ENCODE measurements at places on chromosomes 4 and X.

DNA sequence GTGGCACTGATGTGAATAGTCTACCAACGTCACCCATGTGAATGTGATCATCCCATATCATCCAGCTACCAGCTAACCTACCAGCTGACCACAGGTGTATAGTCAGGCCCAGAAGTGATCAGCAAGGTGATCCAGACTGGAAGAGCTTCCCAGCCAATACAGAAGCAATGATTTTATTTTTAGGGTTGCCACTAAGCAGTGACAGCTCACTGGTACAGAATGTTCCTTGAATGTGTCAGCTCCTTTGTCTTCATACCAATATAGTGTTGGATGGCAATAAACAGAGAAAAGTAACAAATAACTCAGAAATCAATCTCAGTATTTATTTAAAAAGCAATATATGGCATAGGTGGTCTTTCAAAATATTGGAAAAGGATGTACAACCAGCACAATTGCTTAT is 361.8 kb upstream of the CPEB2 start:
- DNase-seq = no peak

DNA sequence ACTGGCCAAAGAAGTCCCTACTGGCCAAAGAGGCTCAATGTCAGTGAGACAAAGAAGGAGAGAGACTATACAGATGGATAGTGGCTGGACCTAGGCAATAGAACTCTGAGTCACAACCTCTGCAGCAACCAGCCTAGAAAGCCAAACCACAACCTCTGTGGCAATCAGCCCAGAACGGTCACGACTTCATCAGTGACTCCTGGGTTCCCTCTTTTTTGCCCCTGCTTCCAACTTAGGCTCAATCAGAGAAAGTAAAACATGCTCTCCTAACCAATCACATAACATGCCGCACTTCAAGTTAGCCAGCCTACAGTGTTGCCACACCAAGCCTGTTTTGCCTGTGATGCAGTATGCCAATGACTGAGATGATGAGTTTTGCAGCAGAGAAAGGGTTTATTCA is 203.4 kb downstream of the ANAPC10 start:
- DNase-seq = peak; percentile 87

GRCh38 chrX:49992853-49993252 is 70.5 kb downstream of the CLCN5 start:
- DNase-seq = peak; percentile 21

GRCh38 chr4:156790866-156791265 is 180.7 kb downstream of the PDGFC start:
- DNase-seq = peak; percentile 78

DNA sequence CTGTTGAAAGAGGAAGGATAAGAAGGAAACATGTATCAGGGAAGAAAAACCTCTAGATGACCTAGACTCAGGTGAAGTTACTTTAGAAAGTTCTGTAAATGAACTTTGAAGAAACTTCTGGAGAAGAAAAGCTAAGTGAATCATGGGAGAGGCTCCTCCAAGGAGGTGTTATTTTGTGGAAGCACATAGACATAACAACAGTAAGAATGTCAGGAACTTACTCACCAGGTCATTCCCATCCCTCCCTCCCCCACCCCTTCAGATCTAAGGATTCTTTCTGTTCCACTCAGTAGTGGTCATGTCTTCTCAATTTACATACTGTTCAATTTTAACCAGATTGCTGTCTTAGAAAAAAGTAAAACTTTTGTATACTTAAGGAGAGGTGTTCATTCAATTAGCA is 310.5 kb upstream of the DDX53 start:
- peak; percentile 10 for DNase-seq

DNA sequence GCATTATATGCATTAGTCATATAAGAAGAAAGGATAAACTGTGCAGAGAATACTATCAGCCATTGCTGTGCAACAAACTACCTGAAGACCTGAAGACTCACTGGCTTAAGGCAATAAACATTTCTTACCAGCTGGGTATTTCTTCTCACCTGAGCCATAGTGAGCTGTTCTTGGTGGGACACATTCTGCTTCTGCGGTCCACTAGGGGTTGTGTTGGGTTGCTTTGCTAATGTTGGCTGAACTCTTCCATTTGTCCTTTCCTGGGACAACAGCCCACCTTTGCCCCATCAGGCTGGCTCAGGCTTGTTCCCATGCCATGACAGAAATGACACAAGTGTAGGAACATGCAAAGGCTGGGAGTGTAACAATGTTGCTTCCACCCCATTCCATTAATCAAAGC is 388.6 kb downstream of the PCDH7 start:
- DNase-seq = no peak

GRCh38 chr4:101101072-101101471 is 246.3 kb downstream of the PPP3CA start:
- no peak for DNase-seq

GRCh38 chr4:89110541-89110985 is 770 bp upstream of the TIGD2 start:
- DNase-seq = no peak

- DNase-seq = no peak
These were observed 56.0 kb upstream of the RELL1 start for GRCh38 chr4:37742149-37742548.

- no peak for DNase-seq
These were observed 595.0 kb downstream of the ACTRT1 start for GRCh38 chrX:127457161-127457560.

DNA sequence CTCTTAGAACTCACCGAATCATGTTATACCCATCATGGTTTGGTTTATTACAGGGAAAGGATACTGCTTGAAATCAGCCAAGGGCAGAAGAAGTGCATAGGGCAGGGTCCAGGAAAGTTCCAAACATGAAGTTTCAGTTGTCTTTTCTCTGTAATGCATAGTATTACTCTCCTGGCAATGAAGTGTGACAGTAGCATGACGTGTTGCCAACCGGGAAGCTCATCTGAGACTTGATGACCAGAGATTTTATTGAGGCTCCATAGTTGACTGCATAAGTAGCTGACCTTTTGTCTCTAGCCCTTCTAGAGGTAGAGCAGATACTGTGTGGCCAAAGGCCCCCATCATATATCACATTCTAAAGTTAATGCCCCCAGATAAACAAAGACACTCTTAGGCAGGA is 72.1 kb downstream of the BEND4 start:
- no peak for DNase-seq

- DNase-seq = peak; percentile 44
These were observed 36.4 kb downstream of the QDPR start for GRCh38 chr4:17475481-17475880.

DNA sequence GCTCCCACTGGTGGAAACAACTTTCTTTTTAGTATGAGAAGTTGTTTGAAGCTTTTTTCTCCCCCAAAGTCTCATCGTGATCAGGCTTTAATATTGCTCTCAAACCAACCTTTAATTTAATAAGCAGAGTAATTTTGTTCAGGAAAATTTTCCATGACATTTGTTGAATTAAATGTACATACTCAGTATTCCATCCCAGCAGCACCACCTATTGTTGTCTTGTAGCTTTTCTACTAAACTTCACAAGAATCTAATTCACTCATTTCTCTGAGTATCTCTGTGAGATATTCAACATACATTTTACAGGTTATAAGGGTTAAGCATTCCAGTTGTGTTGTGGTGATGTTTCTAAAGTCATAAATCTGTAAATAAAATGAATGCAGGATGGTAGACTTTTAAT is 218.3 kb upstream of the HAND2 start:
- DNase-seq = peak; percentile 56

- peak; percentile 71 for DNase-seq
These were observed 278.1 kb upstream of the ARSJ start for GRCh38 chr4:114257501-114257900.

DNA sequence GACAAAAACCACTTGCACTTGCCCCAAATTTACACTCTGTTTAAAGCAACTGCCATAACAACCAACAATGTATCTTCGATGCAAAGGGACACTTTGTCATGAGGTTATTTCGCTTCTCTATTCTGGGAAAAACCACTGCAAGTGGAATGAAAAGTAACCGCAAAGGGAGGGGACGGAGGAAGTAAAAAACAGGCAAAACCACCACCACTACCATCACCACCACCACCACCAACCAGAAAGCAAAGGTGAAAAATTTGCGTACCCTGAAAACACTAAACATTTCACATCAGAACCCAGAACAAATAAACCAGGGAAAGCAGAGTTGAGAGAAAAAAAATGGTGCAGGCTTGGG is 1.2 kb upstream of the N4BP2 start:
- no peak for DNase-seq

DNA sequence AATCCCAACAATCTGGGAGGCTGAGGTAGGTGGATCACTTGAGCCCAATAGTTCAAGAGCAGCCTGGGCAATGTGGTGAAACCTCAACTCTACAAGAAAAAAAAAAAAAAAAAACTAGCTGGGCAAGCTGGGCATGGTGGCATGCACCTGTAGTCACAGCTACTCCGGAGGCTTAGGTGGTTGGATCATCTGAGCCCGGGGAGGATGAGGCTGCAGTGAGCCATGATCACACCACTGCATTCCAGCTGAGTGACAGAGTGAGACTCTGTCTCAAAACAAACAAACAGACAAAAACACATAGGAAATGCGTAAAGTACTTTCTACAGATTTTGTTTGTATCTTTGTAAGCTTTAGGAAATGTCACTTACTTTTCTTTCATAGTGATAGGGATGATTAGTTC is 307.2 kb upstream of the NR3C2 start:
- DNase-seq = no peak

DNA sequence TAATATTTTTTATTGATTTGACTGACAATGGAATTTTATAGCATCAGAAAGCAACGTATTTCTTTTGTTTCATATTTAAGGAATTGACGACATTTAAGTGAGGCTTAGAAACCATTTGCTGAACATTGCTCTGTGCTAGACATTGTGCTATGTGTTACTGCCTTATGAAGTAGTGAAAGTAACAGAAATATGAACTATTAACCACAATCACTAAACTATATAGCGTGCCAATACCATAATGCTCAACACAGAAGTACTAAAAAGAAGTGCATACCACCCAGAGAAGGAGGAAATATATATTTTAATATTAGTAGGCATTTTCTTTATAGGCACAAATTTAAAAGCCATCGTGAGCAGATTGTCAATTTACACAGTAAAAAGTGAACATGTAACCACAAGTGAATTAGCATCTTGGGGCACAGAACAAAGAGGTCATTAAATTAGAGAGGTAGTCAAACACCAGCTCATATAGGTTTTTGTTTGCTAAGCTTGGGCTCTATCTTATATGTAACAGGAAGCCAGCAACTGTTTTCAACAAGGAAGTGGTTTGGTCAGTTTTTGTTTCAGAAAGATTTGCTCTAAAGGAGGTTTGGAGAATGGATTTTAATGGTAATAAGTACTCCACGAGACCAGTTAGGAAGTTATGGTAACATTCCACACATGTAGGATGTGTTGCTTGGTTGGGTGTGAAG is 270.7 kb downstream of the GRXCR1 start:
- DNase-seq = no peak

DNA sequence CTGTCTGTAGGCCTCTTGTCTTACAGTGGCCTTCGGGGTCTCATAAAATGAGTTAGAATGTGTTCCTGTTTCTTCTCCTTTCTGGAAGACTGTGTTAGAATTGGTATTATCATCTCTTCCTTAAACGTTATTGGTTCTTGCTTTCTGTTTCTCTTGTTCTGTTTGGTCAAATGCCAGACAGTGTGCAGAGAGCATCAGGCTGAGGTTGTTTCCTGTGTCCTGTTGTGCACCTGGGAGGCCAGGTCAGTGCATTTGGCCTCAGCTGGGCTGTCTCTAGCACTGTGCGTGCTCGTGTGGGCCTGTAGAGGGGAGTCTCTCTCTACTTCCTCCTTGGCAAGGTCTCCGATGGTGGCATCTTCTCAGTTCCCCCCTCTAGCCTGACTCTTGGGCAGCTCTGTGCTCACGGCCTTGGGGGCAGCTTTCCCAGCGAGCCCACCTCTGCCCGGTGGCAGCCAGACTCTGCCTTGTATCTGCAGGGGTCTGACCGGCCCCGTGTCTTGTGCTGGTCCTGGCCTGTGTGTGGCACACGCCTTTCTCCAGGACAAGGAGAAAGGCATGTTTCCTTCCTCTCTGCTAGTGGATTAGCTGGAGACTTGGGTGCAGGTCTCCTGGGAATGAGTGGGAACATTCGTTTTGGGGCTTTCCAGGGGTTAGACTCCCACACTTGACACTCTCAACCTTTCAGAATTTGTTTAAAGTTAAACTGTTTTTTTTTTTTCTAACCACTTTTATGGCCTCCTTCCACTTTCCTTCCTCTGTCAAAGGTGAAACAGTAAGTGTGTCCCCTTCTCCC is 62.3 kb downstream of the FAM193A start:
- DNase-seq = peak; percentile 9

DNA sequence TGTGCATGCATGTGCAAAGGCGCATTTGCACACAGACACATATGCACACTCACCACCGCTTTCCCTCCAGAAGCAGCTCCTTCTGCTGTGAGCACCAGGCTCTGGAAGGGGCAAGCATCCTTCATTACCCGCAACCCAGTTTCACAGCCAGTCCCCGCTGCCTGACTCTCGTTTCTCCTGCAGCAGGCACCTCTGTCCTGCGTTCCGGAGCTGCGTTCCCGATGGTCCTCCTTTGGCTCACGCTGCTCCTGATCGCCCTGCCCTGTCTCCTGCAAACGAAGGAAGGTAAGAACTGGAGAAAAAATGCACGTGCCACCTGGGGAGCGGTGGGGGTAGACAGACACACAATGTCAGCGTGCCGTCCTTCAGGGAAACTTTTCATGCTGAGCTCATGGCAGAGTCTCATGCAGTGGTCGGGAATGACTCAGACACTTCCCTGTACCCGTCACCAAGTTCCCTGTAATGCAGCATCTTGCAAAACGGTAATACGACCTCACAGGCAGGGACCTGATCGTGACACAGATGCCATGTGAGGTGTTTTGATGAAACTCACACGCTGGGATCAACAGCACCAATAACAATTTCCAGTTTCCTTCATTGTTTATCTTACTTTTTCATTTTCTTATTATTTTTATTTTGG is 5.1 kb downstream of the IL3RA start:
- DNase-seq = no peak

GRCh38 chr4:86561256-86561655 is 32.9 kb upstream of the PTPN13 start:
- no peak for DNase-seq

- DNase-seq = no peak
These were observed 128.9 kb upstream of the TMEM164 start for GRCh38 chrX:109873983-109874382.
